T-helper 2 cell (primary cell): ENCODE measurements at places on chromosomes 6 and 20.

GRCh38 chr6:79687759-79688158, 56.6 kb downstream of the SH3BGRL2 start:
- no peak for DNase-seq

DNA sequence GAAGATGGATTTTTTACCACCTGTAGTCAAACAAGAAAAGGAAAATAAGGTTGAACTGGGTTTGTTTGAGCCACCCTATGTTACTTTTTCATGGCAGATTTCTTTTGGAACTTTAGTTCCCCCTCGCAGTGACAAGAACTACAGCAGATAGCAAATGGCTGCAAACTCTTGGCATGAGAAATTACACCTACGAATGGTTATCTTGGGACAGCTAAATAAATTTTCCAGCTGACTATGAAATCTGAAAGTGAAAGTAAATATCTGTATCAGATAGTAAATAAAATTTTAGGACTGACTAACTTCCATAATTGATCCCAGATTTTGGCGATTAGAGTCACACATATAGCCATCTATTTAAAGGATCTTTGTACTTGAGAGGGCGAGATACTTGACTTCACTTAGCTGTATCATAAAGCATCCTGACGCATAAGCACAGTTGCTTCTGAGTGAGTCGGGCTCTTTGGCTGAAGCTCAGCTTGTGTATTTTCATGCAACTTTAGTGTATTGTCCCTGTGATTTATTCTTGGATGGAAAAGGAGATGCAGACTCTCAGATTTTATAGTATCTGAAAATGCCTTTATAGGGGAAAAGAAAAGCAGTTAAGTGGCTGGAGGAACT, 125.3 kb upstream of the B3GAT2 start:
- no peak for DNase-seq

DNA sequence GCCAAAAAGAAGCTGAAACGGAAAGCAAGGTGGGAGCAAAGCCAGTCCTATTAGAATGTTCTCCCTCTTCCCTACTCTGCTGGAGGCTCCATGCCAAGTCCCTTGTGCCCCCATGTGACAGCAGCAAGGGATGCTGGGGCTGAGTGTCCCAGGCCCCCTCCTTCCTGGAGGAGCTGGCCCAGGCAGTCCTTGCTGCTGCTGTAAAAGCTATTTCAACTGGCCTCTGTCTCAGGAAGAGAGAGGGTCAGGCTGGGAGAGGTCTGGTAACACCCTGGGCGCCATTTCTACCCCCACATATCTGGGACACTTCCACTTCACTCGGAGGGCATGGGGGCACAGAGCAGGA, 25.0 kb downstream of the TTBK1 start:
- DNase-seq: no peak

GRCh38 chr6:105838171-105838570, 248.0 kb upstream of the PRDM1 start:
- no peak for DNase-seq

GRCh38 chr6:126461045-126461444, 121.1 kb downstream of the CENPW start:
- no peak for DNase-seq

GRCh38 chr6:140601021-140601808, 1226.8 kb upstream of the CITED2 start:
- DNase-seq: no peak

DNA sequence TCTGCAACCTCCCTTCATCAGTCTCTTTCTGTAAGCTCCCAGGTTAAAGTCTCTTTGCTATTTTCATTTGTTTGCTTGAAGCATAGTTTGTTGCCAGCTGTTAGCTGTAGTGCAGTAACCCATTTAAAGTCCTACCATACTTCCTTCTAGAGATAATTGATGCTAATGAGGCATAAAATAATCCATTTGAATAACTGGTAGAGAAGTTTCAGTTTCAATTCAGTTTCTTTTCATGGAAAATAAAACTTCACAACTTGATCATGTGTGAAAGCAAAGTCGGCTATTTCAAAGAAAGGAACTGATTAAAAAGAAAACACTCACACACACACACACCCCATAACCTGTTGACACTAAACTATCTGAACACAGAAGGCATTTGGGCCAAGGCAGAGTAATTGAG, 68.5 kb upstream of the TENT5A start:
- no peak for DNase-seq

DNA sequence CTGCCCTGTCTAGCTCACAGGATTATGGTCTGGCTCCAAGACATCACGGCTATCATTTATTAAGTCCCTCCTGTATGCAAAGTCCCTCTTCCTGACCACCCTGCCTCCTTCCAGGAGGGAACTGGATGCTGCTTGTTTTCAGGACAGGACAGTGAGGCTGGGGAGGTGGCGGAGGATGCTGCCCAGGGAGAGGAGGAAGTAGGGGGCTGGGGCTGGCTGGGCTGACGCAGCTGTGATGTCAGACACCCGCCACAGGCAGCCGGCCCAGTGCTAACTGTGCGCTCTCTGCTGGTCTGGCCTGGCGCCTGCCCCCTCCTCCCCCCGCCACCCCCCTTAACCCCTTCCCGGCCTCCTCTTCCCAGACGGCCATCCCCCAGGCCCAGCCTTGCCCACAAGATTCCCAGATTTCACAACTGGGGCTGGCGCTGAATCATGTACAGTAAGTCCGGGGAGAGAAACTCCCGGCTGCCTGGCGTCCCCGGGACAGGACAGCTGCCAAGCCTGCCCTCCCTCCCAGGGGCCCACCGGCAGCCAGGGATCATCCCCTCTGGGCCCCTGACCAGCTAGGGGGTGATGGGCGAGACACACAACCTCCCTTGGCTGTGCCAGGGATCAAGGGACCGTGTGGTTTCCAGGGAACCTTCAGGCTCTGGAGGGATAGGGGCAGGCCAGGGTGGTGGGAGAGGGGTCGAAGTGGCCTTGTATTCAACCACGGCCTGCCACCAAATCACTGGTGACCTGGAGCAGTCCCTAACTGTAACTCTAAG, 118.1 kb downstream of the CEBPB start:
- no peak for DNase-seq

DNA sequence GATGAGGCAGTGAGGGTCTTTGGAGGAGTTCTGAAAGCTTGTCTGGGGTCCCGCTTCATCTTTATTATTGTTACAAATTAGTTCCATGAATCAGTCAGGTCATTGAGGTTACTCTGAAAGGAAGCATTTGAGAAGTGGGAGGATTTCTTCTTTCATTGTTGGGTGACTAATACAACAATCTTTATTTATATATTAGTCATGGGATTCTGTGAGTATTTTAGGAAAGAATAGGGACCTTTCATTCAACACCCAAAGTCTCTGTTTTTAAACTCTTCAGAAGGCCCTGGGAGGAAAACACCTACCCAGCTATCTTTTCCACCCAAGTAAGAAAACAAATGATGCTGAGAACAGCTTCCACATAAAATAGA, 98.3 kb downstream of the SOD2 start:
- no peak for DNase-seq
